ENCODE measurements at places on chromosomes 6 and 20.

DNA sequence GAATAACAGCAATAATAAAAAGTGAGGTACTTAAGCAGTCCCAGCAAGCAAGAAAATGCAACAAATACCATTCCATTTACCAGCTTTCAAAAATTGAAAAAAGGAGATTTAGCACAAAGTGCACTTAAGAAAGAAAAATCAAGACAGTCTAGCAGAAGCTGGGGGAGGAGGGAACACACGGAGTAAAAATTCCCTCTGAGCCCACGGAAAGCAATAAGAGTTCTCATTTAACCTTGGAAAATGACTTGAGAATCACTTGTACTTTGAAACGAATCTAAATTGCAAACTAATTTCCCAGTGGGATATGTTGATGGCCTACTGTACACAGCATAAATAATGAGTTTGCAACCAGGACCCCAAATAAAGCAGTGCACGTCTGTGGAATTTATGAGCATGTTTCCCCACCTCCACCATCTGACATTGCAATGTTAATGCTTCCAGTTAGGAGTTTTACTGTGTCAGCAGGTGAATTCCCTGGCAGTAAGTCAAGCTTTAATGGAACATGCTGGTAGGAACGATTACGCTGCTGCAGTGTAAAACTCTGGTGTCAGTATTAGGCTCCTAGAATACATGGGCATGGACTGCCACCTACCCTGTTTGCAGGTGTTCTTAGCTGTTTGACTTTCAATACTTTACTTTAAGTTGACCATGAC is 386.8 kb downstream of the HDGFL1 start:
- no peak for DNase-seq

GRCh38 chr20:41133709-41134361 is 3.5 kb upstream of the PLCG1 start:
- no peak for DNase-seq

GRCh38 chr6:121912905-121913304 is 477.5 kb downstream of the GJA1 start:
- DNase-seq: no peak

- DNase-seq: no peak
Measured at GRCh38 chr20:43767686-43768474, 41.1 kb upstream of the GTSF1L start.

DNA sequence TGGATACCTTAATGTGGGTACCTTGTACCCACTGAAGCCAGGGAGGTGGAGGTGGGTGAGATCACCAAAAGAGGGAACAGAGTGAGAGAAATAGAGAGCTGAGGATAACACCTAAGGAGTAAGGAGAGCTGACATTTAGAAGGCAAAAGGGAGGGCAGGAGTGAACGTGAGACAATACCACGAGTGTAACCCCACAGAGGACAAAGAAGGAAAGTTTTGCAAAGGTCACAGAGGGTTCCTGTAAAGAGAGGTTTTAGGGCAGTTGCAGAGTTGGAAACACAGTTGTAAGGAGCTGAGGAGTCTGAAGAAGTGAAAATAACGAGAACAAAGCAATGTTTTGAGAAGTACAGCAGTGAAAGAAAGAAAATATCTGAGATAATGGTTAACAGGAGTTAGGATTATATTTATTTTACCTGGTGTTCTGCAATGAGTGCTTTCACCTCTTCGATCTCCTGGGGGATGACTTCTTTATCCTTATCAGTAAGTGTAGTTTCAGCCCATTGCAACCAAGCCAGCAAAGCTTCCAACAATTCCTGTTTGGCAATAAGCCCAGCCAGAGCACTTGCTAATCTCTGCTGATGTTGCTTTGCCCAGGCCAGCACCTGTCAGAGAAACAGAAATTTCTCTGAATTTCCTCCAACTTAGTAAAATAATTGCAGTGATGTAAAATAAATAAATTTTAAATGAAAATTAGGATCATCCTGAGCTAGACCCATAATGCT is 166.8 kb downstream of the DST start:
- DNase-seq: no peak

DNA sequence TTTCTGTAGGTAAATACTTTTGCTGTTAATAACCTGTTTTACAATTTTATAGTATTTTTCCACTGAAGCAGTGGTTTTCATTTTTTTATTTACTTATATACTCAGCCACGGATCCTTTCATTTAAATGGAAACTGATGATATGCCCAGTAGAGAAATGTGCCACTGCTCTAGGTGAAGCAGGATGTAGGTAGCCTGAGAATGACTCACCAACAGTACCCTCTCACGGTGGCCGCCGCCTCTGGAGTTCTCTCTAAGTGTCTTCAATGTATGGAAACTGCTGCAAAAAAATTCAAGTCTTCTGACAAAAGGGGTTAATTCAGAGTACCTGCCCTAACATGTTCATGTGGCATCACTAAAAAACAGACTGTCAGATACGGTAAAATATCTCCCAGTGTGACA is 6.4 kb downstream of the EYA4 start:
- DNase-seq: no peak

GRCh38 chr6:120355822-120356221 is 978.5 kb downstream of the TBC1D32 start:
- DNase-seq: no peak

DNA sequence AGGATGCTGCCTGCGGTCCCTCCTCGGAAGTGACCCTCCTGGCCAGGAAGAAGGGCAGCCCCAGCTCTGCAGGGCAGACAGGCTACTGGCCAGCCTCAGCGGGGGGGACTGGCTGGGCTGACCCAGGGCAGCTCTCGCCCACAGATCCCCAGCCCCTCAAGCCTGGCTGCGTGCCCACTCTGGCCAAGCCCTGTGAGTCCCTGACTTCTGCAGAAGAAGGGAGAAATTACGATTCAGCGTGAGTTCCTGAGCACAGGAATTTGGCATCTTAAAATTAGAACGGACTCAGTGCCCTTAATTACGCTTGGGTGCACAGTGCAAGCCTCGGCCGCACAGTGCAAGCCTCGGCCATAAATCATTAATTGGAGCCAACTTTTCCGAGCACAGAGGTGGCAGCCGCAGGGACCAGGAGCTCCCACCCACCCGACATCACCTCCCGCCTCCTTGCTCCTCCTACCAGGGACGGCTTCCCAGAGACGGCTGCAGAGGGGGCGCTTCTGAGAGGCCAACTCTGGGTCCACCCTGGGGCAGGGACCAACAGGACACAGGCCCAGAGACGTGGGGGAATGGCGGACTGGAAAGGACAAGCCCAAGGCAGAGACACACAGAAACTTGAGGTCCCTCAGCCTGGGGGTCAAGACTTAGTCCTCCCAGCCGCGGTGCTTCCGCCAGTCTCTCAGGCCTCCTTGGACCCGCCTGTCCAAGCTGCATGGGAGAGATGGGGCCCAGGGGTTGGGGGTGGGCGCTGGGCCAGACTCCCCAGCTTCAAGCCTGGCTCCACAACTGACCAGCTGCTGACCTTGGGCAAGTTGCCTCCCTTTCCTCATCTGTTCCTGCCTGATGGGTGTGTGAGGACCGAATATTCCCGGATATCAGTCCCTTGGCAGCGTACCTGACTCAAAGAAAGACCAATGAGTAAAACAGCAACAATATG is 165.4 kb downstream of the TAF4 start:
- no peak for DNase-seq

DNA sequence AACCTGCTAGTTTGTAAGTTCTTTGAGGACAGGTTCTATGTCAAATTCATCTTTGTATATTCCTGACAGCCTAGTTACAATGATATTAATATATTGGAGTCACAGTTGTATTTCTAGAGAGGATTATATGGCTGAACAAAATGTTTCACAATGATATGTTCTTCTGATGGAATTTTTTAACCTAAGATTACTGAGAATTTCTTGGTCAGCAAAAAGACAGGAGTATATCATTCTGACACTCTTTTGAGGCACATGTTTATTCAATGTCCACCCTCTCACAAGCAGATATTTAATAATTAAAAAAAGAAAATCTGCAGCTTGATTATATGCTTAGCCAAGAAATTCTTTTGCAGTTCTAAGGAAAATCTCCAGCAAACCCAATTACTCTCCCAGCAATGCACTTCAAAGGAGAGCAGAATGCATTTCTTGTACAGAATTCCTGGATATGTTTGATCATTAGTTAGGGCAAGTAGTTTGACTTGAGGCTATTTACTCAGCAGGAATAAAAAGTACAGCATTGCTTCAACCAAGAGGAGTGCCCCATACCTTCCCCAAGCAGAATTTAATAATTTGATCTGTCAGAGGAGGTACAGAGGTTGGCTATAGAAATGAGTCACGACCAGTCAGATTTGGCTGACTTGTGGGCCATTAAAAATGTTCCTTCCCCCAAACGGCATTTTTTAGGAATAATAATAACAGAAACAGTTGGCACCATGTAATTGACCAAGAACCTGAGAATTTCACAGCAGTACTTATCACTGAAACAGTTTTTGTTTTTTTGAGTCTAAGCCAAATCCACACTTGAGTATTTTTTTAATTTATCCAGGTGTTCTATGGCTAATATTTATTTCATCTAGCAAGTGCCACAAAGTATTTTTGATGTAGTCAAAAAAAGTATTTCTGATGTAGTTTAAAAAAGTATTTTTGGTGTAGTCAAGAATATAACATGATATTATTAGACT is 508.1 kb upstream of the FLRT3 start:
- no peak for DNase-seq

DNA sequence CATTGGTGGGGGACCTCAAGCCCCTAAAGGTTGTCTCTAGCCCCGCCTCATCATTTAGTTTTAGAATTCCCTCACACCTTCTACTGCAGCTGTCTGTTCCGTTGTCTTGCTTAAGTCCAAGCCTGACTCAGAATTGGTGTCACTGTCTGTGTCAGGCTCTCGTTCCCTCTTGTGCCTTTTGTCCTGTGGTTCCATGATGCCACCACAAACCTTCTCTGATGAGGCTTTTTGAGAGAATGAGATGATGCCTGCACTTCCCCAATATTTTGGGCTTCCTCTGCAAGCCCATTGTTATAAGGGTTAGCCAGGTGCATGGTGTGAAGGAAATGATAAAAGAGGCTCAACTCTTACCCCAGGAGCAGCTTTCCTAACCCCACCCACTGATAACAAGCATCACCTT is 8.1 kb upstream of the AKIRIN2 start:
- no peak for DNase-seq
